ENCODE measurements at places on chromosomes 13 and 19. TPM values are rescaled to one million over a fixed set of nuclear protein-coding genes. Genes with fewer than 3 reads are reported as not detected.

GRCh38 chr13:103238441-103238840 is 172.2 kb upstream of the SLC10A2 start:
- H3K27ac ChIP-seq, result no peak overlapping the region
- no peak overlapping the region for H3K4me3 ChIP-seq
- DNase-seq, result no peak

DNA sequence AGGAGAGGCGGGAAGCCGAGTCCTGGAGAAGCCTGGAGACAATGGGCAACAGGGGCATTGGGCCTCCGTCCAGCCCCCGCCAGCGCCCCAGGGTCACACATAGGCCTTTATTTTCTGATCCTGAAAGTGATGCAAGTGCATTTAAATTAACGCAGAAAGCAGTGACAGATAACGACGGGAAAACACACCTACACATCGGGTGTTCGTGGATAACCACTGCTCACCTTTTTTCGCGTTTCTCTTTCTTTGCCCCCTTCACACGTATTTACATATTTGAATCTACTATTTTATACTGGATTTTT is 30.4 kb upstream of the GRTP1 start:
- no peak for DNase-seq
- H3K4me3 ChIP-seq, result peak overlapping the region; percentile 49
- peaks cover 5% of the 10 kb centered on the region for H3K4me1 ChIP-seq
- no peak overlapping the region for H3K27ac ChIP-seq
- H3K27me3 ChIP-seq, result no peaks in the 10 kb centered on the region
- no peaks in the 10 kb centered on the region for H3K36me3 ChIP-seq

ZNF709 gene
- 2.4 TPM for total RNA-seq

PCP2 gene
- total RNA-seq, result 0.82 TPM

GRCh38 chr19:17424743-17425365 is 5.0 kb downstream of the MVB12A start:
- no peaks in the 10 kb centered on the region for H3K27me3 ChIP-seq
- no peak overlapping the region for H3K27ac ChIP-seq
- DNase-seq, result peak; percentile 22
- peaks cover 1% of the 10 kb centered on the region for H3K36me3 ChIP-seq
- no peak overlapping the region for H3K4me3 ChIP-seq

DNA sequence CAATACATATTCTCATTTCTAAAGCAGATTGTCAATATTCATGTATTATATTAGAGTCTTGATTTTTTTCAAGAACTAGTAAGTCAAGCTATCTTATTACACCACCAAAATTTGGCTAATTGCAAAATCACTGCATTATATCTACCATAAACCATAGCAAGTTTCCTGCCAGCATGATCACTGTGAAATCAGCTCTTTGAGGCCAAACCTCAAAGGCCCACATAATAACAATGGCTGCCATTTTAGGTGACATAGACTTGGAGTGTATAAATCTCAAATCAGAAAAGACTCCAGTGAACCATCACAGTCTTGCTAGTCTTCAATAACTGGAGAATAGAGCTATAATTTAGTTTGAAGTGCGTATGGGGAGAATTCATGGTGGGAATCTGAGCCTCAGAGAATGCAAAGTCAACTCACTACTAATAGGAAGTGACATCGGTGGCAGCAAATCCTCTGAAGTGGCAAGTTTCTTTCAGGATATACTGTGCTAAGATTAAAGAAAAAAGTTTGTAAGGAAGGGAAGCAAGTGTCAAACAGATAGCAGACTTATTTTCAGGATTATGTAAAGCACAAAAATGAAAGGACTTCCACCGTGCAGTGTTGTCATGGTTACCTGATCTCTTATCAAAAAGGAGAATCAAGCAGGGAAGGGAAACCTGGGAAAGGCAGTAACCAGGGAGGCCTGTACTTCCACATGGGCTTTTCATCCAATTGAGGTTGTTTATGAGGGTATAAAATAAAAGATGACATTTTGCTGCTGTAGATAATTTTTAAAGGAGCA is 117.4 kb upstream of the FNDC3A start:
- peaks cover 22% of the 10 kb centered on the region for H3K4me1 ChIP-seq
- no peaks in the 10 kb centered on the region for H3K27me3 ChIP-seq
- DNase-seq, result no peak
- no peak overlapping the region for H3K27ac ChIP-seq
- H3K36me3 ChIP-seq, result peaks cover 1% of the 10 kb centered on the region

DNA sequence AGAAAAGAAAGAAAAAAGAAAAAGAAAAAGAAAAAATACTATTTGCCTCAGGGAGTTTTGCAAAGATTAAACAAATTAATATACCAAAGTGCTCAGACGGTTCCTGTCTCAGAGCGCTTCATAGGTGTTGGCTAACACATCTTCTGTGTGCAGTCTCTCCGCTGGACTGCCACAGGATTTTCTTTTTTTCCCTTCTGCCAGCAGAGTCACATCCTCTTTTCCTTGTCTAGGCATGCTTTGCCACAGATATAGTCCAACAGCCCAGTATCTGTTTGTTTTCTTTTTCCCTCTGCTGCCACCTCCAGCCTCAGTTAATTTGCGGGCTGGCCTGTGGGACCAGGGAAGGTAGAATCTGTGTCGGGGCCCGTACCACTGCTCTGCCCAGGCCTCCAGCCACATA is 3.4 kb upstream of the URAD start:
- no peaks in the 10 kb centered on the region for H3K36me3 ChIP-seq
- H3K27me3 ChIP-seq, result no peaks in the 10 kb centered on the region
- H3K4me3 ChIP-seq, result no peak overlapping the region
- H3K27ac ChIP-seq, result no peak overlapping the region
- DNase-seq, result no peak
- H3K4me1 ChIP-seq, result no peaks in the 10 kb centered on the region

- no peak overlapping the region for H3K27ac ChIP-seq
- no peak overlapping the region for H3K4me3 ChIP-seq
- peaks cover 12% of the 10 kb centered on the region for H3K4me1 ChIP-seq
- peaks cover 18% of the 10 kb centered on the region for H3K36me3 ChIP-seq
Measured at GRCh38 chr19:15372891-15373301, 6.7 kb downstream of the AKAP8 start.

HS6ST3 gene
- not detected for total RNA-seq

ADPRHL1 gene
- total RNA-seq, result 1.4 TPM

DNA sequence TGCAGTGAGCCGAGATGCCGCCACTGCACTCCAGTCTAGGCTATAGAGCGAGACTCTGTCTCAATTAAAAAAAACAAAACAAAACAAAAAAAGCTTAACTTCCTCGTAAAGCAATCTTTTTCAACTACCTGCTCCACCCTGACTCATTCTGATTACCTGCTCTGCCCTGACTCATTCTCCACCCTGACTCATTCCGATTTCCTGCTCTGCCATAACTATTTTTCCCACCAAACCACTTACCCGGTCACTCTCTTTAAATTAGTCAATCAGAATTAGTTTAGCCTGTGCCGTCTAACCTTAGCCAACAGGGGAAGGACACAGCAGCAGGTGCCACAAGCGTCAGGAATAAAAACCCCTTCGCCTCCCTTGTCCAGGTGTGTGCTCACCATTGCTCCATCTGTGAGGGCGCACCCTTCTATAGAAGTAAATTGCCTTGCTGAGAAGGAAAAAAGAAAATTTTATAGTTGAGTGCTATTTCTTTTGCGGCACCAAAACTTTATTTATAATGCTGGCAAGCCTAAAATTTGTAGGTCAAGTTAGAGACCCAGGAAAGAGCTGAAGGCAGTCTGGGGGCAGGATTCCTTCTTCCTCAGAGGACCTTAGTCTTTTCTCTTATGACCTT is 1.7 kb upstream of the IFT88 start:
- no peak overlapping the region for H3K27ac ChIP-seq
- H3K4me3 ChIP-seq, result peak overlapping the region; percentile 91
- peaks cover 14% of the 10 kb centered on the region for H3K36me3 ChIP-seq
- peaks cover 20% of the 10 kb centered on the region for H3K4me1 ChIP-seq
- no peaks in the 10 kb centered on the region for H3K27me3 ChIP-seq
- DNase-seq, result no peak

DNA sequence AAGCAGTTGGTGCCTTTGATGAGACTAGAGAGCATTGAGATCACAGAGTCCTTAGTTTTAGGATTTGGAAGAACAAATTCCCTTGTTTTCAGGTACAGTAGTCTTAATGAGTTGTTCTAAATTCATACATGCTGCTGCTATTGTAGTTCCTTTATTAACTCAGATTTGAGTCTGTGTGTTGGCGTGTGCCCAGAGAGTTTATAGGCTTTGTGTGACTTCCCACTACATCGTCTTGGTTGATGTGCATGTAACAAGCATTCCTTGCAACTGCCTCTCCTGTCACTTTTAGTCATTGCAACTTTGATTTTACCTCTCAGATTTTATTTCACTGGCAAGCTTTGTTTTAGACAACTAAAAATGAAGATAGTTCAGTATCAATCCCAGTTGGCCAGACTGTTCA is 135.5 kb downstream of the ZAR1L start:
- no peak overlapping the region for H3K27ac ChIP-seq
- no peaks in the 10 kb centered on the region for H3K4me1 ChIP-seq
- H3K27me3 ChIP-seq, result no peaks in the 10 kb centered on the region
- no peaks in the 10 kb centered on the region for H3K36me3 ChIP-seq

CD37 gene
- total RNA-seq, result 268 TPM

DNA sequence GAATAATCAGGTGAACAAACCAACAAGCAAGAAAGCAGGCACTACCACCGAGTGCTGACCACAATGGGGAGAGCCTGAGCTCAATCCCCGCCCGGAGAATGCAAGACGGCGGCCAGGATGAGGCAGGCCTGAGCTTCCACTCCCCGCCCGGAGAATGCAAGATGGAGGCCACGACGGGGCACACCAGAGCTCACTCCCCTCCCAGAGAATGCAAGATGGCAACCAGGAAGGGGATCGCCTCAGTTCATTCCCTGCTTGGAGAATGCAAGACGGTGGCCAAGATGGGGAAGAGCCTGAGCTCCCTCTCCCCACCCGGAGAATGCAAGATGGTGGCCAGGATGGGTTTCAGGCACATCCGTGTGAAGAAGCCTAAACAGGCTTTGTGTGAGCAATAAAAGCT is 24.7 kb upstream of the MIER2 start:
- H3K4me1 ChIP-seq, result no peaks in the 10 kb centered on the region
- H3K27ac ChIP-seq, result no peak overlapping the region
- peaks cover 6% of the 10 kb centered on the region for H3K27me3 ChIP-seq
- no peaks in the 10 kb centered on the region for H3K36me3 ChIP-seq

DNA sequence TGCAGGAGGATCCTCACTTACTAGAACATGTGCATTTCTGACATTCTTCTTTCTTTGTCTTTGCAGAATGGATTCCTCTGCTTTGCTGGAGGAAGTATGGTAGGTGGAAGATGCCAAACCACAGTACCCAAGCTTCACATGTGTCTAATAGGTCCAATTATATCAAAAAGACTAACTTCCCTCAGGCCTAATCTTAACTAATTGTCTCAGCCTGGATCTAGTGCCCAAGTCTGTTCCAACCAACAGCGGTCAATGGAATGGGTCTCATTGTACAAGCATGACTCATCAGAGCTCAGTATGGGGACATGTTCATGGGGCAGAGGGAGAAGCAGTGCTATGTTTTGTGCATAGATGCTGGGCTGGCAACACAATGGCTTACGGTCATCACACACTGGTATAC is 81.6 kb upstream of the CSNK1A1L start:
- H3K27ac ChIP-seq, result no peak overlapping the region
- H3K4me3 ChIP-seq, result no peak overlapping the region
- no peaks in the 10 kb centered on the region for H3K27me3 ChIP-seq
- H3K4me1 ChIP-seq, result no peaks in the 10 kb centered on the region

GRCh38 chr19:31314849-31315629 is 34.2 kb downstream of the TSHZ3 start:
- DNase-seq, result no peak
- no peaks in the 10 kb centered on the region for H3K36me3 ChIP-seq
- H3K27me3 ChIP-seq, result no peaks in the 10 kb centered on the region

DNA sequence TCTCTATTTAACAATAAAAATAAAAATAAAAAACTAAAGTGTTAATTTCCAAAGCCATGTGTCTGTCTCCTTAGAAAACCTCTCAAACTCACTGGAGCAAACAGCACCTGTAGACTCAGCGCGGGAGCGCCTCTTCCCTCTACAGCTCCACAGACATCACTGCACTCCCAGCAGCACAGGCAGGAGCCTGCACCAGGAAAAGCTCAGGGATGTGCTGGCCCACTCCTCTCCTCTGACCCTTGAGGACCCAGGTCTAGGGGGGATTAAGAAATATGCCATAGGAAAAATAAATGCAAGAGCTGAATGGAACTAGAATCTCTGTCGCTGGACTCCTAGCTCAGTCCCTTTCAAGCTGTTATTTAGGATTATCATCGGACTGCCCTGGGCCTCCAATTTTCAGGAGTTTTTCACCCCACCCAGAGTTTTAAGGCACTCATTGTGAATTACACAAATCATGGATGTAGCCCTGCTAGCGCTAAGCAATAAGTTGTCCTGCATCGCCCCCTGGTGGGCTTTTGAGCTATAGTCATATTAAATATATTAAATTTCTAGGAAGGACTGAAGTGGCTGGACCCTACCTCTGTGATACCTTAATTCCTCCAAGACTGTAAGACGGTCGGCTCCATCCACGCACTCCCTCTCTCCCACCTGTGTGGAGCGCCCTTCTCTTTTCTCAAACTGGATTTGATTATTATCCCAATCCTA is 333.9 kb downstream of the UQCRFS1 start:
- no peaks in the 10 kb centered on the region for H3K27me3 ChIP-seq
- no peak overlapping the region for H3K4me3 ChIP-seq
- no peaks in the 10 kb centered on the region for H3K4me1 ChIP-seq

GRCh38 chr13:26221399-26221720 is 754 bp downstream of the RNF6 start:
- peak overlapping the region; percentile 89 for H3K4me3 ChIP-seq
- H3K36me3 ChIP-seq, result peaks cover 32% of the 10 kb centered on the region
- H3K27ac ChIP-seq, result peak overlapping the region; percentile 100

CGB3 gene
- not detected for total RNA-seq

DCT gene
- total RNA-seq, result 0.20 TPM

RNF113B gene
- not detected for total RNA-seq

RNF225 gene
- 0.74 TPM for total RNA-seq

- DNase-seq, result no peak
- no peak overlapping the region for H3K27ac ChIP-seq
- H3K36me3 ChIP-seq, result peaks cover 2% of the 10 kb centered on the region
- no peaks in the 10 kb centered on the region for H3K27me3 ChIP-seq
Measured at GRCh38 chr19:5038631-5039271, 69.8 kb downstream of the KDM4B start.

- no peak for DNase-seq
- no peak overlapping the region for H3K4me3 ChIP-seq
- H3K36me3 ChIP-seq, result no peaks in the 10 kb centered on the region
- H3K27ac ChIP-seq, result no peak overlapping the region
Measured at GRCh38 chr13:106373304-106373988, 162.0 kb downstream of the EFNB2 start.

- H3K27ac ChIP-seq, result no peak overlapping the region
- H3K36me3 ChIP-seq, result no peaks in the 10 kb centered on the region
- DNase-seq, result no peak
- no peaks in the 10 kb centered on the region for H3K27me3 ChIP-seq
- H3K4me3 ChIP-seq, result no peak overlapping the region
Measured at GRCh38 chr19:3673506-3674439, 26.5 kb downstream of the PIP5K1C start.

DNA sequence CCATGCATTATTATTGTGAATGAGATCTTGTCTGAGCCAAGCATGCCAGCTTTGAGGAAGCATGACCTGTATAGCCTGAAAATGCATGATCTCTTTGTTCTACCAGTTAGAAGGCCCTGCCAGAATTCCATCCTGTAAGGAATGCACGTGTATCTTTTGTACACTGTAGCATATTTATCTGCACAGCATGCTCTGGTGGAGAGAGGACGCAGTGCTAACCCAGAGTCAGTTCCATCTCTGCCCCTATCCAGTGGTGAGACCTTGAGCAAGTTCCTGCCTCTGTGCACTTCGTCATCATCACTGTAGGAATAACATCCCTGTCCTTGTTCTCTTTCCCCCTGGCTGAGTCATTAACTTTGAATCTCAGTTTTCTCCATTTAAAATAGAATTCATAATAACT is 233.8 kb downstream of the SLC7A1 start:
- H3K27me3 ChIP-seq, result no peaks in the 10 kb centered on the region
- H3K36me3 ChIP-seq, result no peaks in the 10 kb centered on the region
- no peak overlapping the region for H3K4me3 ChIP-seq
- H3K27ac ChIP-seq, result no peak overlapping the region
- H3K4me1 ChIP-seq, result no peaks in the 10 kb centered on the region

LENG1 gene
- 7.6 TPM for total RNA-seq

ZNF85 gene
- 24.2 TPM for total RNA-seq
